SK-N-MC (cell line): ENCODE measurements at places on chromosomes 3 and 15.

GRCh38 chr3:186967686-186968085 lies 37.4 kb downstream of the ST6GAL1 start:
- DNase-seq = no peak

GRCh38 chr15:31442699-31443111 lies 116.1 kb downstream of the KLF13 start:
- DNase-seq = no peak

GRCh38 chr15:98791046-98791701 lies 142.8 kb downstream of the IGF1R start:
- no peak for DNase-seq

DNA sequence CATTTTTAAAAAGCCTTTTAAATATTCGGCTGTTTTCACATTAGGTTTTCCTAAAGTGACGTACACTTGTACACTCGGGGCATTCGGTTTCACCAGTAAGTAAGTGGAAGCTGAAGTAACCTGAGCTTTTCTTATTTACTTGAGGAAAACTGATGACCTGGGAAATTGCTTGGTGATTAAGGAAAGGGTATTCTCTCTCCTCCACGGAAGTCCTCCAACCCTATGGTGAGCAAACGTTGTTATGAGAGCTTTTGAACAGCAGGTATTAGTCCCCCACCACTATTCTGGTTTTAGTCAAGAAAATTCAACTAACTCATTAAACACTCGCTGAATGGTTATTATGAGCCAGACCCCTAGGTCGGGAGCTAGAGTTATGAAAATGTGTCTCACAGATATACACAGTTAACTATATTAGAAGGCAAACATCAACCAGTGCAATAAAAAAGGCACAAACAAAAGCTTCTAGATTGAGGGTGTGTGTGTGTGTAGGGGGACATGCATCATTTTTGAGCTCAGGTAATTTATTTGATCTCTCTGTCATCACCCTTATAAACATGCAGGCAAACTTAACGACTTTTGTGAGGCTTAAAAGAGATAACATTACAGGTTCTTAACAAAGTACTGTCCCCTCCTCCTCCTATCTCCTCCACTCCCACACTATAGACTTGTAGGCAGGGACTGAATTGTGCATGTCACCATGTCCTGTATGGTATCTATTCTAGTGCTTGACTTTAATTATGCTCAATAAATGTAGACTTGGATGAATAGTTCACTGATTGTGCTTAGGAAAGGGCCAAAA lies 143.3 kb upstream of the MB21D2 start:
- DNase-seq = no peak

DNA sequence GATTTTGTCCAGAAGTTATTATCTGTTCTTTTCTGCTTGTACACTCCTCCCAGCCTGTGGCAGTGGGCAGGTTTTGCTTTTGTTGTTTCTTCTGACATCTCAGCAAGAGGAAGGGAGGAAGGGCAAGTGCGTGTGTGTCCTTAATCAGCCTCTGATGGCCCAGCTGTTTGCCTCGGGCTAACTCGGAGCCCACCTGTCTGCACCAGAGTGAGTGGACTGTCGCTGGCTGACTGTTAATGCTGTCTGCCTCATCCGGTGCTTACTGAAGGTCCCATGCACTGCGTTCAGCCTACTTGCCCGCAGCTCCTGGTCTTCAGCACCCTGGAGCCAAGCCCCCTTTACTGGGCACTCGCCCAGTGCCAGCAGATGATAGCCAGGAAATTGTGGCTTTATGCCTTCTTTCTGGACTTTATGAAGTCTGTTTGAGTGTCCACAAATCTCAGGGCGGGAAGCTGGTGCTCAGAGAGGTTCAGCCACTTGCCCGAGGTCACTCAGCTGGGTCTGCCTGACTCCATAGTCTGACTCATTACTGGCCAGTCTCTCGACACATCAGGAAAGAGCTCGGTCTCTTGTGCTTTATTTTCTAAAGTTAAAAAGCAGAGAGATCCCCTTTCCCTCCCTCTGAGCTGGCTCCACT lies 89.5 kb downstream of the CHRNA7 start:
- no peak for DNase-seq

- DNase-seq = no peak
Observed at GRCh38 chr15:91290553-91290952, 190.5 kb downstream of the SV2B start.

- peak; percentile 8 for DNase-seq
Observed at GRCh38 chr15:38029736-38030135, 95.3 kb downstream of the TMCO5A start.

- no peak for DNase-seq
Observed at GRCh38 chr3:131620977-131621376, 118.2 kb upstream of the MRPL3 start.

- no peak for DNase-seq
Observed at GRCh38 chr3:52431459-52432223, 13.3 kb downstream of the SEMA3G start.

DNA sequence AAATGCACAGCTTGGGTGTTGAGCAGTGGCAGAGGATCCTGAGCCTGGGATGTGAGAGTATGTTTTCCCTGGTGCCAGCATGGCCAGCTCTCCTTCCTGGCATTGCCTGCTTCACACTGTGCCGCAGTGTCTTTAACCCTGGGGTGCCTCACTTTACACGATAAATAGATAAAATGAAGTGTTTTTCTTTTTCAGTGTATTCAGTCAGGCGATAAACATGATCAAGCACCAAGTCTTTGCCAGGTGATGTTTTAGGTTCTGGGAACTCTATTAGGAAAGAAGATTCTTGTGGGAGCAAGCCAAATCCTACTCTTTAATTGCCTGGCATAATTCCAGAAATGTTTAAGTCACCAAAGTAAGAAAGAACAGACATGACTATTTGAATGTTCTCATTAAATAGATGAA lies 14.0 kb downstream of the ABHD6 start:
- DNase-seq = peak; percentile 32

DNA sequence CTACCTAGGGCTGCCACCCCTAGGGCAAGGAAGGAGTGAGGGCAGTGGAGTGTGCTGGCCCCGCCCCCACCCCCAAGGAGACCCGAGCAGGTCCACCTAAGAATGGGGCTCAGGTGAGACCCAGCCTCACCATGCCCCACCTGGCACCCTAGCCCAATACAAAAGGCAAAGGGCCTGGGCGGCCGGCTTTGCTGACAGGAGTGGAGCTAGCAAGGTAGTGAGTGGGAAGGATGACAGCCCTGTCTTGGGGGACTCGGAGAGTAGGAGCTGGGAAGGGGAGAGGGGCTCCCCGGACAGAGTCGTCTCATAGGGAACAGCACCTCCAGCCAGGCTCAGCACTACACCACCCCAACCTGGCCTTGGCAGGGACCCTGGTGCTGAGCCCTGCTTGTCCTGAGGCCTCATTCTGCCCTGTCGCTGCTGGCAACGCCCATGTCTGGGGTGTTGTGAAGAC lies 12.1 kb downstream of the C15orf39 start:
- DNase-seq = no peak

GRCh38 chr3:170589113-170589512 lies 3.2 kb upstream of the SLC7A14 start:
- no peak for DNase-seq

GRCh38 chr15:31483053-31483985 lies 156.7 kb downstream of the KLF13 start:
- no peak for DNase-seq

DNA sequence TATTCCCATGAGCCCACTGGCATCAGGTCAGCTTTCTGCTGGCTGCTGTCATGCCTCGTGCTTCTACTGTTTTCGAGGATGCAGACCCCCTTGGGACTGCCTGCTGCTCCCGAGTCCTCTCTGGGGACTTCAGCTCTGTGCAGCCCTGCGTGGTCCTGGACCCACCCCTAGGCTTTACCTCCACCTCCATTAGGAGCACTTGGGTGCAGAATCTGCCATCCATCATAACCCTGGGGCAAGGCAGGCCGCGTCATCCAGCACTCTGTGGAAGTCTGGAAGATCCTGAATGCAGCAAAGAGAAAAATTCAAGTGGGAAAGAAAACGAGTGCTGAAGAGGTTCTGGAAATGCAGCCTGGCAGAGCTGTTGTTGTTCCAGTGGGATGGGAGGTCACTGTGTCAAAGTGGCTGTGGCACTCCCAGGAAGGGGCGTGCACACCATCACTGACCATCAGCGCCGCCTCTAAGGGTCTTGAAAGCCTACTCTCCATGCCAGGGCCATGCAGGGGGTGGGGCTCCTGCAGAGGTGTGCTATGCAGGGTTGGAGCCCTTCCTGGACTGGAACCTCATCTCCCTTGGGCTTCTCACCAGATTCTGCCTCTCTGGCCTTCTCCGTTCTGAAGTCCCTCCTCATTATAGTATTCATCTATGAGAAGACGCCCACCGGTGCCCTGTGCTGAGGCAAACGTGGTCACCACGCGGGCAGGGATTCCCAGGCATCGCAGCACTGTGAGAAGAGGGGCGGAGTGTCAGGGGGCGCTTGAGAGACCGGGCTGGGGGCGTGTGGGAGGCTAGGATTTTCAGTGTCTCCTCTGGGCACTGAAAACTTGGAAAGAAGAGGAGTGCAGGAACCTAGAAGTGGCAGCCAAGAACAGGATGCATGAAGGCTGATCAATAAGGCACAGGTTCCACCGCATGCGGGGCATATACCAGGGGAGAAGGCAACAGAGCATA lies 12.5 kb downstream of the EPB42 start:
- DNase-seq = no peak

GRCh38 chr3:59566481-59566975 lies 516.7 kb upstream of the CFAP20DC start:
- DNase-seq = no peak

GRCh38 chr3:82587174-82587573 lies 825.7 kb upstream of the GBE1 start:
- no peak for DNase-seq

- DNase-seq = no peak
Observed at GRCh38 chr3:20056725-20057611, 16.7 kb downstream of the KAT2B start.

GRCh38 chr3:193418576-193419373 lies 40.2 kb upstream of the ATP13A5 start:
- no peak for DNase-seq

GRCh38 chr3:30486368-30486767 lies 120.0 kb upstream of the TGFBR2 start:
- no peak for DNase-seq

DNA sequence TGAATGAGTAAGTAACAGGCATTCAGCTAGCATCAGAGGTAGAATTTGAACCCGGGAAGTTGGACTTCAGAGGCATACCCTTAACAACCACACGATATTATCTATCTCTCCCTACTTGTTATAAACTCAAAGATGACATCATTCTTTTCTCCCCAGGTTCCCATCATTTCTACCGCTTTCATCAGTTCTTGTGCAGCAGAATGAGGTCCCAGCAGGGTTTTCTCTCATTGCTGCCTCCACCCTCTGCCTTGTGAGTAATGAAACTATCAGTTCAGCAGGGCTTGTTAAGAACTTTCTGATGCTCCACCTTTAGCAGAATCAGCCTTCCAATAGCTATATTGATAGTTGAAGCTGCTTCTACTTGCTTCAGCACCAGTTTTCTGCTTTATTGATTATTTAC lies 487.5 kb upstream of the KCNMB2 start:
- DNase-seq = no peak

DNA sequence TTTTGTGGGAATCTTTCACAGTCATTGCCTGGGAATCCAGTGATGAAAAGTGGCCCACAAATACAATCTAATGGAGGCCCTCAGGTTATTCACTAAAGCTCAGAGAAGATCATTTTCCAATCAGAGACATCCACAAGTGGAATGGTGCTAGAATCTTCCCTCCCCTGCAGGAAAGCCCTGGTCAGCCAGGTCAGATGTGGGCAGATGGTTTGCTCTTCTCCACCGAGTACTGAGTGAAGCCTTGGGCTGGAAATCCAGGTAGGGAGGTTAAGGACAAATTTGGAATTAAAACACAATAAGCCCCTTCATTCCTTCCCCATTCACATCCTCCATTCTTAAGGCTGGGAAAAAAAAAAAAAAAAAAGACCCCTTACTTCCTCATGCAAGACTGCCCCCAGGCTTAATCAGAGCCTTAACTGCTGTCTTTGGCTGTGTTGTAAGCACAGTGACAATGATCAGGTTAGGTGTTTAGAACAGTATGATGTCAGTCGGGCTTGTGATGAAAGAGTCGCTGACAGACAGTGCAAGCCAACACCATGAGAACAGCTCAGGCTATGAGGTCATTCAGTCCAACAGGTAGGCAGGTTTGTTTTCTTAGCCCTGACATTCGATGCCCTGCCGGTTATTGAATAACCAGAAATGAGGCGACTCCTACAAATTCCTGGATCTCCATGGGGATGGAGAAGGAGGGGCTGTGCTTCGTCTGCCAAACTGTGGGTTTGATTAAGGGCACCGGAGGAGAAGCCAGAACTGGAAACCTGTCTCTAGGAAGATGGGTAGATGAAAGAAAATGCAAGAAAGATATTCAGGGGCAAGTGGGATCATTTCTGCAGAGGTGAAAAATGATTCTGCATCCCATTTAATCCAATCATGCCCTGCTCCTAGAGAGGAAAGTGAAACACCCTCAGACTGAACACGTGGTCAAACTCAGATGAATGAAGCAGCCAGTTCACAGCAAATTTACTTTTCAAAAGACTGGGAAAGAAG lies 23.5 kb upstream of the HES1 start:
- no peak for DNase-seq

DNA sequence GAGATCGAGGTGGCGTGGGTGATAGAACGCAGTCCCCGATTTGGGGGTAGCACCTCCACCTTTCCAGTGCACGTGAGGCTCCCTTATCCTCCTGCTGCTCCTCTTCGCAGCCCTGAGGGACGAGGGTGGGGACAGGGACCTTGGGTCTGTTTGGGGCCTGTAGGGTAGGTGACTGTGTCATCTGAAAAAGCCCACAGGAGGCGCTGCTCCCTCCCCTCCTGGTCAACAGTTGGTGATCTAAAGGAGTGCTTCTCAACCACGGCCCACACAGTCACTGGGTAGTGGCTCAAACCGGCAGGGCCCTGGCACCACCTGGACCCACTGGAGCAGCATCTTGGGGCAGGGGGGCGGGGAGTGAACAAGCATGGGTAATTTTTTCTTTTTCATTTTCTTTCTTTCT lies 7.1 kb downstream of the LRRK1 start:
- no peak for DNase-seq

DNA sequence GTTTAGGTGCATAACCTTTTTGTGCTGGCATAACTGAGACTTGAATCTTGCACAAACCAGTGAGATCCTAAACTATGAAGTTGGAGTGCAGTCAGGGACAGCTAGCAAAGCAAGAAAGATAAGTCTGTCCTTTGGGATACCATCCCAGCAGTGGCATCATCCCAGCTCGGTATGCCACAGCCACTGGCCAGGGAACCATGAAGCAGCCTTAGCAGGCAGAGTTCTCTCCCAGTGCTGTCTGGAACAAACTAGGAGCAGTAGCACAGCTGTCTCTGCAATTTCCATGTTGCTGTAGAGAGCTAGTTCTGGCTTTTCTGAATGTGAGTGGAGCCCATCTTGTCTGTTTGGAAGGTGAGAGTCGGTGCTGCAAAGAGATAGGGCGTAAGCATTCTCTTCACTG lies 130.3 kb downstream of the DTWD1 start:
- DNase-seq = no peak

- DNase-seq = no peak
Observed at GRCh38 chr15:87144775-87145174, 1065.1 kb downstream of the AGBL1 start.

DNA sequence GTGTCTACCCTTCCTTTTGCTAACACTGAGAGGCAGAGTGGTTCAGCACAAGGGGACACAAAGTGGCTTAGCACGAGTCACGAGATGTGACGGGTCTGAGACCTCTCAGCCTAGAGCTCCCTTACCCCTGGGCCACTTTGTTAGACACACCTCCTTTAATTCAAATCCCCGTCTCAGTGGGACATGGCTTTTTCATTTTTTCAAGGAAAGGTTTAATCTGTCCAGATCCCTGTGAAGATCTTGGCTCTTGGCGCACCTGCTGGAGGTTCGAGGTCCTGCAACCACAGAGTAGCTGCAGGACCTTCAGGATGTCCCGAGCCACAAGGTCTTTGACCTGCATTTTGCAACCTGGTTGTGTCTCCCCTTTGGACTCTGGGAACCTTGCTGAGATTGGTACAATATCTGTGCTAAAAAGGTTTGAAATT lies 52.0 kb downstream of the LPP start:
- no peak for DNase-seq
